Cerebellum (tissue), 4 donors: ENCODE measurements at places on chromosomes 16 and 17. TPM values are rescaled to one million over a fixed set of nuclear protein-coding genes. Genes with fewer than 3 reads are reported as not detected.
A peak's percentile ranks its signal among the peaks of the same experiment; 100 is the strongest.

DNA sequence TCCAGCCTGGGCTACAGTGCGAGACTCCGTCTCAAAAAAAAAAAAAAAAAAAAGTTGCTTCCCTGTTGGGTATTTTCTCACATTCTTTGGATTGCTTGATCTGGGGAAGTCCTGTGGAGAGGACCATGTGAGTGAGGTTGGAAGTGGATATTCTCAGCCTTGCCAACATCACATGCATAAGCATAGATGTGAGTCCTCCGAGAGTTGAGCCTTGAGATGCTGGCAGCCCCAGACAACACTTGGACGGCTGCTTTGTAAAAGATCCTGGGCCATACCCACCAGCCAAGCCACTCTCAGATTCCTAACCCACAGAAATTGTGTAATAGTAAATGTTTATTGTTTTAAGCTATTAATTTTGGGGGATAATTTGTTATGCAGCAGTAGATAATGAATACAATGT is 1570.0 kb upstream of the GOT2 start:
- DNase-seq, result no peak

GRCh38 chr17:33509331-33509730 is 216.2 kb upstream of the ASIC2 start:
- no peak for DNase-seq

GRCh38 chr17:49496183-49496866 is 1.2 kb downstream of the NGFR start:
- peak; percentile 80 for DNase-seq

DNA sequence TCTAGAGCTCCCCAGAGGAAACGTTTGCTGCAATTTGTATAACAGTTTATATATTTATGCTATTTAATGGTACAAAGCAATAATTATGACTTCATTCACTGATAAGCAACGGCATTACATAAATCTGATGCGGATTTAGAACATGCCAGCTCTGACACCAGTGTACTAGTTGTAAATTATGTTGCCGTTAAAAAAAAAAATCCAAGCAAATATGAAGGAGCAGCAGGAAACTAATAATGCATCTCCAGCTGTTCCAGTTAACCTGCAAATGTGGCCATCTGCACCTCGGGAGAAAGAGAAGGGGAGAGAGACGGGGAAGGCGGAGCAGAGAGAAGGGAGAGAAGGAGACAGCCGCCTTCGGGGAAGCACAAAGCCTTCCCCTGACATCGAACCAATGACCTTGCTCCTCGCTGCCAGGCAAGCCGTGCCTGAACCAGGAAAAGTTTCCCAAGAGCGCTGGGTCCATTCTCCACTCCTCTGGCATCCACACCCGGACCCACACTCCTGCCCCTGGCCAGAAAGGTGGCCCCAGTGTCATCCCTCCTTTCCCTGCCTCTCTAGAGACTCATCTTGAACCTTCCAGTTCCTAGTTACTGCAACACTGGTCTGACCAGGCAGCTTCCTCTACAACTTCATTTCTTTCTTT is 174.8 kb downstream of the C16orf78 start:
- DNase-seq, result no peak

DNA sequence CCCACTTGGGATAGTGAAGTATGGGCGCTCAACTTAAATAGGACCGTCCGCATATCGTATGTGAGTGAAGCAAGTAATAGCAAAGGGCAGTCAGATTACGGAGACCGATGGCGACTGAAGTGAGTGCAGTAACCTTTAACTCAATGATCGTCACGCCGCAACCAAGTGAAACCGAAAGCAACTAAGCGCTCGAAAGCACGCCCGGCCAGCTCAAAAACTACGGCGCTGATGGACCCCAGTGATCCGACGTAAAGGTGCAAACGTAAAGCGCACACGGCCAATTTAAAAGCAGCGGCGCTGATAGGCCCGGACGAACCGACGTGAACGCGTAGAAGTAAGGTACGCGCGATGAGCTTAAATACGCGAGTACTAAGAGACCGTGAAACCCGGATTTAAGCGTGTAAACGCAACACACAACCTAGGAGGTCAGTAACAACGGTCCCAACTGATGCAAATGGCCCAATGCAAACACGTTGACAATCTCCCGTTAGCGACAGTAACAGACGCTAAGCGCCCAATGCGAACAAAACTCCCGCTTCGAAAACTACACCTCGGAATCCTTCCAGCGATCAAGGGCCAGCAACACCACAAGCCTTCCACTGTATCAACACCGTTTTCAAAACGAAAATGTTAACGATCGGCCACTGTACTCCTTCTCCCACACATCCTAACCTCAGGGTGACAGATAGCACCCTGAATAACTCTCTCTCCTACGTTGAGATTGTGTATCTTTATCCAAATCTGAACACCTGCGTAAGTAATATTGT is 37.9 kb upstream of the ARL4D start:
- peak; percentile 93 for DNase-seq

DNA sequence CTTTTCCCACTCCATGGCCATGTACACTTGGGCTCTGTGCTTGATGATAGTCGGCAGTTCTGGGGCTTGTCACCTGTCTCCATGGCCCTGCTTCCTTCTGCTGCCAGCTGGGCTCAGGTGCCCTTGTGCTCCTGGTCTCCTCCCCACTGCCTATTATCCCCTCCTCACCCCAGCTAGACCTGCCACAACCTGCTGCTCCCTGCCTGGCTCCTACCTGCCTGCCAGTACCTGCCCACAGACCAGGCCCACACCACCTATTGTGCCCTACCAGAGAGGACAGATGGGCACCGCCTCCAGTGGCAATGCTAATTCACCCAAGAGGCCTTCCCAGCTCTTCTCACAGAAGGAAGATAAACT is 538 bp upstream of the RAPGEFL1 start:
- DNase-seq, result no peak

Gene SLC52A1
- total RNA-seq, result not detected

GRCh38 chr16:17211797-17212196 is 259.0 kb downstream of the XYLT1 start:
- DNase-seq, result no peak

Gene PABPN1L
- not detected for total RNA-seq

GRCh38 chr17:77440560-77440981 is 299.8 kb downstream of the SEC14L1 start:
- DNase-seq, result no peak

GRCh38 chr17:46984892-46985291 is 5.8 kb upstream of the RPRML start:
- peak; percentile 42 for DNase-seq

DNA sequence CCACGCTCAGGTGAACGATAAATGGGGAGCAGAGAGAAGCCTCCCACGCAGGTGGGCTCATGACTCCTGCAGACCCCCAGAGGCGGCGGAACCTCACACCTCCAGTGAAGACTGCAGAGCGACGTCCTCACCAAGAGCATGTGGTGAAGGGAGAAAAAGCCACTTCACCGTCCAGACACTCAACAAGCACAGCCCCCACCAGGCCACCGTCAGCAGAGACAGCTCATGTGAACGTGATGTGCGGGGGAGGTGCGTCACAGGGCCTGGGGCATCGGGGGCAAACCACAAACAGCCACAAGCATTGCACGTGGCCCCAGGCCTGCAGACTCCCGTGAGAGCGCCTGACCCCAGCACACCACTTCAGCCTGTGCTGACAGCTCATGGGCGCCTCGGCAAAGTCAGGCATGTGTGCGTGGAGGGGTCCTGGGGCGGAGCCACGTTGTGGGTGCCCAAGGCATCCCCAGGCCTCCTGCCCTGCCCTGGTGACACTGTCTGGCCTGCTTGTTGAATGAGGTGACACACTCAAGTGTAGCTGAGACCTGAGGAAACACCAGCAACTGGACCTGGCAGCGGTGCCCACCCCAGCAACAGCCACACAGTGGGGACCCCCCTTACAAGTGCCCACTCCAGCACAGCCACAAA is 19.0 kb downstream of the LMF1 start:
- DNase-seq, result no peak

DNA sequence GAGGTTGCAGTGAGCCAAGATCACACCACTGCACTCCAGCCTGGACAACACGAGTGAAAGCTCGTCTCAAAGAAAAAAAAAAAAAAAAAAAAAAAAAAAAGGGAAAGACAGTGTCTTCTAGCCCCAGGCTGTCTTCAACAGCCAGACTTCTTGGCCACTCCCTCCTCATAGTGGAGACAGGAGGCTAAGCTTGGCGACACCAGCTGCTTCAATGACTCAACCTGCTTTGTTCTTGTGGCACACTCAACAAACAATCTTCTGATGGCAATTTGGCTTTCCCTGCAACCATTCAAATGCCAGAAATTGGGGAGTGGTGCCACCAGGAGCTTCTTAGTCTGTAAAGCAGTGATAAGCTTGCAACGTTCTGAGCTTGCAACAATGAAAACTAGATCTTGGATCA is 290.4 kb upstream of the DYNLRB2 start:
- DNase-seq, result no peak

- DNase-seq, result no peak
Observed at GRCh38 chr16:30721606-30722005, 22.6 kb downstream of the SRCAP start.

Gene LPO
- not detected for total RNA-seq

Gene EME1
- total RNA-seq, result 4.7 TPM

Gene MILR1
- 3.0 TPM for total RNA-seq

GRCh38 chr17:76645481-76645880 is 1.9 kb upstream of the ST6GALNAC1 start:
- no peak for DNase-seq

DNA sequence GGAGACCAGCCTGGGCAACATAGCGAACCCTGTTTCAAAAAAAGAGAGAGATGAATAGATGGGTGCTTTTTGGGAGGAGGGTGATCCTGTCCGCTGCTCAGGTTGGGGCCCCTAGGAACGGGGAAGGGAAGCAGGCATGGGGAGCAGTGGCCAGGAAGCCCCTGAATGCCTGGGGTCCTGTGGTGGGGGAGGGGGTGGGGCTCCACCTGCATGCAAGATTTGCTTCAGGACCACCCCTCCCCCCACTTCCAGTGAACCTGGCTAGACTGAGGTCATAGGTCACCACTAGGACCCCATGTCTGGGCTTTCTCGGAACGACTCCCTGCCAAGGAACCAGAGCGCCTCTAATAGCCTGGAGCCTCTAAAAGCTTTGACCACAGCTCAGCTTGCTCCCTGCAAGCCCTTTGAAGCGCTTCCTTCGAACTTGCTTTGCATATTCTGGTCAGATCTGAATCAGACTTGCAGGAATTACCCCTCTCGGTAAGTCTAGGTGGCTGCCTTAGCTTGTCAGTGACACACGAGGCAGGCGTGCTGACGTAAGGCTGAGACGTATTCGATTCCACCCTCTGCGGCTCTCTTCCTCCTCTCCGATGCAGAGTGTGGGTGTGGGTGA is 3.7 kb downstream of the SOCS3 start:
- no peak for DNase-seq

GRCh38 chr16:12155235-12155634 is 178.7 kb downstream of the SNX29 start:
- no peak for DNase-seq

DNA sequence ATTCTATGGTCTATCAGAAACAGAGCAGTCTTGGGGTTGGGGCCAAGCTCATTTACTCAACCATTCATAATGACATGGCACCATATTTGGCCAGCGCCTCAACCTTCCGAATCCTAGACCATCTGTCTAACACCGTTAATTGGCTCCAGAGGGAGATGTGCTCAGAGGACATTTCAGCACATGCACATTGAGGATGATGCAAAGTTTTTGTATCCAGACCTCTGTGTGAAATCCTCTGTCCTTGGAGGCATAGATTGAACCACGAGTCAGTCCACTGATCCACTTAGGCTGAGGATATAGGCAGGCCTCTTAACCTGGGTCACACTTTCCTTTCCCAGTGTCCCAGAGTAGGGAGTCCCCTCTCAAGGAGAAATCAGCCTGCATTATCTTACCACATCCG is 85.5 kb downstream of the SHISA6 start:
- DNase-seq, result no peak

Gene CIITA
- total RNA-seq, result 0.36 TPM

DNA sequence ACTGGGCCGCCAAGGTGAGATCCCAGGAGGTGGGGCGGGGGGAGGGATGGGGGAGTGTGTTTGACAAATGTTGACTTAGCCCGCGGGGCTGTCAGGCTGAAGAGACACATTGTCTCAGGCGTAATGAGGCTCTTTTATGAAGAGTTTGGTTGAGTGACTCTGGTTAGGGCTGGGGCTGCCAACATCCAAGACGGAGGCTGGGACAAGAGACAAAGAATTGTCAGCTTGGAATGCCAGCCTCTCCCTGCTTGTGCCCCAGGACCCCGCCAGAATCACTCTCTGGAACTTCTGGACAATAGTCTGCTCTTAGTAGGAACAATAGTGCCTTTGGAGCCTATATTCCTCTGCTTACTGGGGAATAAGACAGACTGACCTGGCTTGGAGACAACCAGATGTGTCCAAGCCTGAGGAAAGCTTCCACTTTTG is 24.0 kb downstream of the PCTP start:
- no peak for DNase-seq

DNA sequence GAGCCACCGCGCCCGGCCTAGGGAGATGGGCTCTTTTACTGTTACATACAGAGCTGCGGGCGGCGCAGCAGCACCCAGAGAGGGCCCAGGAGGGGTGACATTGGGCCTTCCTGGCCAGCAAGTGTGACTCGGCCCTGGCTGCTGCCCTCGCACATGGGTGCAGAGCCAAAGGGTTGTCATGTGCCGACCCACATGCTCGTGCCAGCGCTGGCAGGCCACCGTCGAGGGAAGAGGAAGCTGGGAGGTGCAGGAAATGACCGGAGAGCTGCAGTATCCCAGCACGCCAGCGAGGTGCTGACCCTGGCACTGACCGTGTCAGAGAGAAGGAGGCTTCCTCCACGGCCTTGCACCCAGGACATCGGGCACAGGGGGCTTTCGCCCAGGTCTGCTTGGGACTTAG is 8.0 kb downstream of the ENDOV start:
- DNase-seq, result no peak

- no peak for DNase-seq
Observed at GRCh38 chr17:68566442-68566738, 34.8 kb downstream of the FAM20A start.

Gene HP
- 0.27 TPM for total RNA-seq

DNA sequence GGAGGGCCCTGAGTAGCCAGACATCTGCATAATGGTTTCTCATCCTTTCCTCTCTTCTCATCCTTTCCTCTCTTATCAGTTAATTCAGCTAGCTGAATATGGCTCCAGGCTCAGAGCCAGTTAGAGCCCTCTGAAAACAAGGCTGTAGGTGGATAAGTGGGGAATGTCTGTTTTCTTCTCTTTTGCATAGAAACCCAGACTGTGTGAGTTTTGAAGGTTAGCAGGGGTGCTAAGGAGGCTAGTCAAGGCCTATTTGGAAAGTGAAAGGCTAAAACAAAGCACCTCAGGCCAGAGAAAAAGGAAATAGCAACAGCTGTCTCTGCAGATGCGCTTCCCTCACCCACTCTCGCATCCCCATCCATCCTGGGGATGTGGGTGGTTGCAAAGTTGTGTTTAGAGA is 420.9 kb downstream of the SHISA9 start:
- no peak for DNase-seq

Gene WFDC1
- total RNA-seq, result 2.4 TPM

- DNase-seq, result peak; percentile 26
Observed at GRCh38 chr16:28549301-28549899, 4.3 kb upstream of the SGF29 start.

Gene HEXIM2
- 4.7 TPM for total RNA-seq

Gene IL17C
- total RNA-seq, result not detected

Gene CD300LB
- total RNA-seq, result not detected

Gene SMTNL2
- total RNA-seq, result 5.6 TPM

Gene CPSF4L
- not detected for total RNA-seq
